Lung microvascular endothelial cell (primary cell): ENCODE measurements at places on chromosomes 7 and 10. TPM values are rescaled to one million over a fixed set of nuclear protein-coding genes. Genes with fewer than 3 reads are reported as not detected.

- no peak for DNase-seq
These were observed 55.8 kb downstream of the FAM53B start for GRCh38 chr10:124688386-124688785.

VENTX gene
- not detected in 2 replicates for total RNA-seq

- DNase-seq, result no peak
These were observed 49.9 kb downstream of the ZRANB1 start for GRCh38 chr10:124991835-124992234.

DNA sequence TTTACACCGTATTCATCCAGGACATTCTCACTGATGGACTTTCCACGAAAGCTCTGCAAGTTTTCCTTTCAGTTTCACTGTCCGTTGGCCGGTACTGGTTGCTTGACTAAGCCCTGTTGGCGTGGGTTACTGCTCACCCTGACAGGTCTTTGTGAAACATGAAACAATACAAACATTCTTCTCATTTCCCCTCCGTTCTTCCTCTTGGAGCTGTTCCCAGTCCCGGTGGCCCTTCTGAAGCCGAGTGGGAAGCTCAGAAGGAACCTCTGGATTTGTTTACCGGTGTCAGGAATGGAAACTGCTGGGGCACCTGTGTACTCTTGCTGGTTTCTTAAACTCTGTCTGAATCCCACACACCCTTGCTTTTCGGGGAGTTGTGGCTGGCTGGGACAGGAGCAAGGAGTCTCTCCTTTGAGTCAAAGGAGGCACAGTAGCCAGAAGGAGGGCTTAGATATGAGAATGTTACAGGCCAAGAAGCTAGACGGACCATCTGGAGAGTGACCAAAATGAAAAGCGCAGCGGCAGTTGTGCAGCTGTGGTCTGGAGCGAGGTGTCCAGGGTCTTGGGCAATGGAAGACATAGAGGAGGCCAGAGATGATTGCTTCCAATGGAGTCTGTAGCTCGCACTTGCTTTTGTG, 45.7 kb downstream of the LYZL2 start:
- DNase-seq, result peak; percentile 95

DNA sequence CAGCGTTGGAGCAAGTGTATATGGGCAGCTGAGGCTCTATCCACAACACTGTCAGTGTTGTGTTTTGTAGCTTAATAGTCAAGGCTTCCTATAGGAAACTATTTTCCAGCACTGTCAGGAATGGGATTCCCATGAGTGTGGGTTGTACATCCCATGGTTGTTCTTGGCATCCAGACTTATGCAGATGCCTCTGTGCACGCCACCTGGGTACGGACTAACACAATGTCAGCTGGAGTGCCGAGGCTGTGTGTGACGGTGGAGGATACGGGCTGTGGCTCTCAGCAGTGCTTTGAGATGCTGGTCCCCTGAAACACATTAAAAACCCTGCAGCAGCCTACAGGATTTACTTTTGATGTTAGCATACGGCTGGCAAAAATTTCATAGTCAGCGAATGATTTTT, 350.0 kb downstream of the ACTR3B start:
- no peak for DNase-seq

GRCh38 chr7:22143491-22143890, 197.8 kb upstream of the CDCA7L start:
- no peak for DNase-seq

DNA sequence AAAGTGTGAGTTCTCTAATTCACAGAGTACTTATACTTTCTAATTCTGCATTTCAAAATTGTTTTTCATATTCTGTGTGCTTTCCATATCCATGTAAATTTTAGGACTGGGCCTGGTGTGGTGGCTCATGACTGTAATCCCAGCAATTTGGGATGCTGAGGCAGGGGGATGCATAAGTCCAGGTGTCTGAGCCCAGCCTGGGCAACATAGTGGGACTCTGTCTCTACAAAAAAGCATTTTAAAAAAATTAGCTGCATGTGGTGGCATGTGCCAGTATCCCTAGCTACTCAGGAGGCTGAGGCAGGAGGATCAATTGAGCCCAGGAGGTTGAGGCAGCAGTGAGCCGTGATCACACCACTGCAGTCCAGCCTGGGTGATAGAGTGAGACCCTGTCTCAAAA, 382.6 kb upstream of the AKR1E2 start:
- DNase-seq, result no peak

TMEM270 gene
- not detected in 2 replicates for total RNA-seq

C7orf33 gene
- total RNA-seq, result not detected in 2 replicates

DNA sequence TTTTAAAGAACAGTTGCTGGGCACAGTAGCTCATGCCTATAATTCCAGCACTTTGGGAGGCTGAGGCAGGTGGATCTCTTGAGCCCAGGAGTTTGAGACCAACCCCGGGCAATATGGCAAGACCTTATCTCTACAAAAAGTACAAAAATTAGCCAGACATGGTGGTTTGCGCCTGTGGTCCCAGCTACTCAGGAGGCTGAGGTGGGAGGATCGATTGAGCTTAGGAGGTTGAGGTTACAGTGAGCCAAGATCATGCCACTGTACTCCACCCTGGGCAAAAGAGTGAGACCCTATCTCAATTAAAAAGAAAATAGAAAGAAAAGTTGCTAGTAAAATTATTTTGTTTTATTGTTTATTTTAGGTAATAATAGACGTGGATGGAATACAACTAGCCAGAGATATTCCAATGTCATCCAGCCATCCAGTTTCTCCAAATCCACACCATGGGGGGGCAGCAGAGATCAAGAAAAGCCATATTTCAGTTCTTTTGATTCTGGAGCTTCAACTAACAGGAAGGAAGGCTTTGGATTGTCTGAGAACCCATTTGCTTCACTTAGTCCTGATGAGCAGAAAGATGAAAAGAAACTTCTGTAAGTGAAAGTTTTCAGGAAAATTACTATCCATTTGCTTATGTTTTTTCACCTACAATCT, 3.0 kb downstream of the NUP42 start:
- DNase-seq, result peak; percentile 60

GRCh38 chr7:3434611-3435010, 133.6 kb downstream of the SDK1 start:
- DNase-seq, result no peak

DNA sequence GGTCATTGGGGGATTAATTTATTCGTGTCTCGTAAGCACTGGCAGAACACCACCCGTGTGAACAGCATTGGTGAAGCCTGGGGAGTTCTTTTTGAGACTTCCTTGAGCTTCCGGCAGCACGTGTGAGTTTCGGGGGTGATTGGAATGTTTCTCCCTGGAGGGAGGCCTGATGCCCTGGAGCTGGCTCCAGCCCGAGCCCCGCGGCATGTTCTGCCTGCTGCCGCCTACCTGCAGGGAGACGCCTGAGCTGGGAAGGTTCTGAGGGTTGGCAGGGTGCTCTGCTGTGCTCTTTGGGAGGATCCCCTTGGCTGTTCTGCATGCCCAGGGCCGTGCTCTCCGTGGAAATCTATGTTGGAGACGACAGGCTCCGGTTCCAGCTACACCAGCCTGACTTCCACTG, 159.3 kb downstream of the MGMT start:
- DNase-seq, result no peak

DNA sequence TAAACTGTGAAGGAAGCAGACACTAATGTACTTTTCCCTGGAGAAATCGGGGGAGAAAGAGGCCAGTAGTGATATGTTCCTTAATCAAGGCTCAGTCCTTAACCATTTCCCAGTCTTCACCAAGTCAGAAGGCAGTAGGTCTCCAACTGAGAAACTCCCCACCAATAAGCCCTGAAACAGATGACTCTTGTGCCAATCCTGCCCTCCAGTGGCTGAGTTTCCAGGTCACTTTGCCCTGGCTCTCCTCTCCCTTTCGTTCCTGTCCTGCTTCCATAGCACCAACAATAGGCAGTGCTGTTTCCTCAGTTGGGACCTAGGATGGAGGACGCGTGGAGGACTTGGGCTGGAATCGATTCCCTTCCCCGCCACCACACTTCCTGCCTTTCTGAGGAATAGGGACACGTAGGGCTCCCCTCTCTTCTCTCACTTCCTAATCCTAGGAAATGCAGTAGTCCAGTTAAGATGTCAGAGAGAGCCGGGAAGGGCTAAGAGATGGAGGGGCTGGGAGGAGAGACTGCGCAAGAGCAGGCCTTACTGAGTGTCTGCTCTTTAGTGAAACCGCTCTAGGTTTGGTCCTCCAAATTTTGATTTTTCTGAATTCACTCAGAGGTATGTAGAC, 23.4 kb downstream of the ATOH7 start:
- peak; percentile 82 for DNase-seq

DNA sequence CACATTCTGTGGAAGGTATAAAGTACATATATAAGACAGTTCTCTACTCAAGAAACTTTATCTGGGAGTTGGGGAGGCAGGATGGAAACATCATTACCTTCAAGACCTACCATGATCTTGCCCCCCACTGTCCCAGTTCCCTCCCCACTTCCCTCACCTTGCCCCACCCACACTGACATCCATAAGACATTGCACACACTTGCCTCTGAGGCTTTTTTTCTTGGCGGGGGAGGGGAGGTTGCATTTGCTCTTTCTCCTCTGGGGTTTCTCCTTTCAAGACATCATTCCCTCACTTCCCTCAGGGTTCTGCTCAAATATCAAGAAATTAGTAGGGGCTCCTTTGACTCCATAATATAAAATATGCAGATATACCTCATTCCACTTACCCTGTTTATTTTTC, 276.0 kb downstream of the ARL4A start:
- DNase-seq, result no peak

GRCh38 chr10:35928748-35929147, 286.7 kb upstream of the FZD8 start:
- DNase-seq, result no peak

FAM149B1 gene
- total RNA-seq, result 15.5 and 26.8 TPM in 2 replicates

DNA sequence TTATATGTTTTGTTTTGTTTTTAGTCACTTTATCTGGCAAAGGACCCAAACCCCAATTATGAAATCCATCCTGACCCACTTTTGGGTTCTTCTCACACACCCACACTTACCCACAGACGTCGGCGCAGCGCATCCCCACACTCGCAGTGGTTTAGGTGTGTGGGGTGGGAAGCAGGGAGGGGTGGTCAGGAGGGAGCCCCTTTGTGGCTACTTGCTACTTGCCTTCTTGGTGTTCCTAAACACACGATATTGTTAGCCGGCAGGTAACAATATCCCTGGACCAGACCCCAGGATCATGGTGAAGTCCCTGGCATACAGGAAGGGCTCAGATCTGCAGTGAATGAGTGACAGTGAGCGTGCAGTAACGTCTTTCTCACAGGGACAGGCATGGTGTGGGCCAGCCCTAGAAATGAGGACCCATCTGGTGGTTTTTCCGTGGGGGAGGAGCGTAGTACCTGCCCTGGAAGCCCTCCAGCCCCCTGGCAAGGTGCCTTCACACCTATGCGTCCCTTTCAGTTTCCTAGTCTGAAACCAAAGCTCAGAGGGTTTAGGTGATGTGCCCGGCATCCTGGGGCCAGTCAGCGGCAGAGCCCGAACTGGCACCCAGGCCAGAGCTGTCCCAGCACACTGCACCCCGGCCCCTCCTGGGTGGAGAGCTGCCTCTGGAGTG, 4.4 kb downstream of the SPOCK2 start:
- no peak for DNase-seq

NKX1-2 gene
- total RNA-seq, result not detected in 2 replicates

DOCK4 gene
- 57.1 and 58.6 TPM in 2 replicates for total RNA-seq

AMZ1 gene
- under 0.01 TPM in 1 of 2 replicates, not detected in the other for total RNA-seq

FAM13C gene
- total RNA-seq, result 0.20 and 1.1 TPM in 2 replicates

DNA sequence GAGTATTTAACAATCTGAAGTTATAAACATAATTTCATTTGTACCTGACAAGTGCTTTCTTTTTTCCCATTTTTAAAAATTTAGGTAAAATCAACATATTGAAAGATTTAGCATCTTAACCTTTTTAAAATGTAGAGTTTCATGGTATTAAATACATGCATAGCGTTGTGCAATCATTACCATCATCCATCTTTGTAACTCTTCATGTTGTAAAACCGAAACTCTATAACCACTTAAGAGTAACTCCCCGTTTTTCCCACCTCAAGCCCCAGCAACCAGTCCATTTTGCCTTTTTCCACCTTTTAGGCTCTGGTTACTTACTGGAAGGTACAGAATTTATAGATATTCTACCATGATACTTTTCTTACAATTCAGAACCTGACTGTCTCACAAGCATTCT, 892.5 kb downstream of the DNAJB9 start:
- DNase-seq, result no peak

ADRA2A gene
- total RNA-seq, result under 0.01 TPM in 2 replicates

DNA sequence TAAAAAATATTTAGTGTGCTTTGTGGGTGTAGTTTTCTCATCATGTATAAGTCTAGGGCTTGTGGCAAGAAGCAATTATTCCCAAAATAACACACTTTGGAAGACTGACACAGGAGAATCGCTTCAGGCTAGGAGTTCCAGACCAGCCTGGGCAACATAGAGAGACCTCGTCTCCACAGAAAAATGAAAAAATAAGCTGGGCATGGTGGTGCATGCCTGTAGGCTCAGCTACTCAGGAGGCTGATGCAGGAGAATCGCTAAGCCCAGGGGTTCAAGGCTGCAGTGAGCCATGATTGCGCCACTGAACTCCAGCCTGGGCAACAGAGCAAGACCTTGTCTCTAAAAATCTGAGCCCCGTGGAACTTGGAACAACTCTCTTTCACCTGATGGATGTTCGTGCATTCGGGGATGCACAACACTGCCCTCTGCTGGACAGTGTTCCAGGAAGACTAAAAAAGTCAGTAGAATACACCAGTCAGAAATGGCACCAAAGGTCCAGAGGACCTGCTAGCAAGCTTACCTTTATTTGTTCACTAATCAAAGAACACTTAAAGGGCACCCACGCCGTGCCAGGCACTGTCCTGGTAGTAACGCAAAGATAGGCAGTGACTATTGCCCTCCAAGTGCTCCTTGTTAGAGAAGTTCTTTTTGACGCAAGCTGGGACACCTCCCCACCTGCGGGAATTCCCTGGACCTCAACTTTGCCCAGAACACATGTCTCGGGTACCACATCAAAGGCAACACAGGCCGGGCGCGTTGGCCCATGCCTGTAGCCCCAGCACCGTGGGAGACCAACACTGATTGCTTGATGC, 81.9 kb upstream of the CALN1 start:
- DNase-seq, result peak; percentile 52

RELN gene
- 375 and 1,451 TPM in 2 replicates for total RNA-seq

DNA sequence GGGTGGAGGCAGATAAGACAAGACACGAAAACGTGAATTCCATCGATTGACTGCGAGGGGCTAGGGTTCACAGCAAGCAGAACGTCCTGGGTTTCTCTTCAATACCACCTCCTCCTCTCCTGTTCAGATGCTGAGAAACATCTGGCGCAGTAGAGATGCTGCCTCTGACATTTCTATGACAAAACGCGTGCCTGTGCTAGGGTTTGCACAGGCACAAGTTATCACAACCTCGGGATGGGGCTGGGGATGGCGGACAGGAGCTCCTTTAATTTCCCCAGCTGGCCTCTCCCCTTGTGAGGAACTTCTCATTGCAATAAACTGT, 99.8 kb upstream of the SVIL start:
- peak; percentile 31 for DNase-seq
